Bone marrow (tissue), 2 donors: ENCODE measurements at places on chromosomes 1 and 21.

GRCh38 chr1:25715888-25716287 lies 84.1 kb upstream of the SELENON start:
- no peak for DNase-seq

DNA sequence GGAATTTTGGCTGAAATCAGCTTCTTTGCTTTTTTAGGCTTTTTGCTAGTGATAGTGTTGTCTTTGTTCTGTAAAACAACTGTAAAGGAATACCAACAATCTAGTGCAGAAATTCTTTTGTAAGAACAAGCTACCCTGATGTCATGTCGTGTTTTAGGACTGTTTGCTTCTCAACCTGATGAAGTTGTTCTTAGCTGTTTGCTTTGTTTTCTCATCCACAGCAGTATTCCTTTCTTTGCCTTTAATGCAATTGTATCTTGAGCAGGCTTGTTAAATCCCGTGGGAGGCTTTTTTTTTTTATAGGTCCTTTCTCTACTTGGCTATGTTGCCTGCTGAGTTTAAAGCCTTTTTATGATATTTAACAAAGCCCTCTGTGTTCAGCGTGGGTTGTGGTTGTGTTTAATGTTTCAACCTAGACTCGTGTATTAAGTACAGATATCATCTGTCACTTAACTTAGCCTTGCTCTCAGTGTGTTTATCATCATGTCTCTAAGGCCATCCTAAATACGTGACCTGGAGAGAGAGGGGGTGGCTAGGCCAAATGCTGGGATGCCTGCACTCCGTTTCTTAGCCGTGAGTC lies 31.6 kb downstream of the ADARB1 start:
- DNase-seq: no peak

DNA sequence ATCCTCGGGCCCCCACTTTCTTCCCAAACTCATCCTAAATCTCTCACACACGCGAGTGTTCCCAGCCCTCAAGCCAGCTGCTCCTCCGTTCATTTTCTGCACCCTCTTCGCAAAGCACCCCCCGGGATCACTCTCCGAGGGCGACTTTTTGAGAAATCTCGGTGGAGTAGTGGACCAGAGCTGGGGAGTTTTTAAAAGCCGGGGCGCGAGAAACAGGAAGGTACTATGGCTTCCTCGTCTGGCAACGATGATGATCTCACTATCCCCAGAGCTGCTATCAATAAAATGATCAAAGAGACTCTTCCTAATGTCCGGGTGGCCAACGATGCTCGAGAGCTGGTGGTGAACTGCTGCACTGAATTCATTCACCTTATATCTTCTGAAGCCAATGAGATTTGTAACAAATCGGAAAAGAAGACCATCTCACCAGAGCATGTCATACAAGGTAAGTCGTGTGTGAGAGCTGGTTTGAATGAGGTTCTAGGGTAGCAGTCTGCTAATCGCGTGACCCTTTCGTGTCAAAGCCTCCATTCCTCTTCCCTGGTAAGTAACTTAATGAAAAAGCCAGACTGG lies 800 bp downstream of the DR1 start:
- no peak for DNase-seq

GRCh38 chr1:222716393-222716792 lies 4.0 kb downstream of the BROX start:
- DNase-seq: no peak

GRCh38 chr1:215052256-215053015 lies 30.1 kb upstream of the KCNK2 start:
- DNase-seq: no peak

DNA sequence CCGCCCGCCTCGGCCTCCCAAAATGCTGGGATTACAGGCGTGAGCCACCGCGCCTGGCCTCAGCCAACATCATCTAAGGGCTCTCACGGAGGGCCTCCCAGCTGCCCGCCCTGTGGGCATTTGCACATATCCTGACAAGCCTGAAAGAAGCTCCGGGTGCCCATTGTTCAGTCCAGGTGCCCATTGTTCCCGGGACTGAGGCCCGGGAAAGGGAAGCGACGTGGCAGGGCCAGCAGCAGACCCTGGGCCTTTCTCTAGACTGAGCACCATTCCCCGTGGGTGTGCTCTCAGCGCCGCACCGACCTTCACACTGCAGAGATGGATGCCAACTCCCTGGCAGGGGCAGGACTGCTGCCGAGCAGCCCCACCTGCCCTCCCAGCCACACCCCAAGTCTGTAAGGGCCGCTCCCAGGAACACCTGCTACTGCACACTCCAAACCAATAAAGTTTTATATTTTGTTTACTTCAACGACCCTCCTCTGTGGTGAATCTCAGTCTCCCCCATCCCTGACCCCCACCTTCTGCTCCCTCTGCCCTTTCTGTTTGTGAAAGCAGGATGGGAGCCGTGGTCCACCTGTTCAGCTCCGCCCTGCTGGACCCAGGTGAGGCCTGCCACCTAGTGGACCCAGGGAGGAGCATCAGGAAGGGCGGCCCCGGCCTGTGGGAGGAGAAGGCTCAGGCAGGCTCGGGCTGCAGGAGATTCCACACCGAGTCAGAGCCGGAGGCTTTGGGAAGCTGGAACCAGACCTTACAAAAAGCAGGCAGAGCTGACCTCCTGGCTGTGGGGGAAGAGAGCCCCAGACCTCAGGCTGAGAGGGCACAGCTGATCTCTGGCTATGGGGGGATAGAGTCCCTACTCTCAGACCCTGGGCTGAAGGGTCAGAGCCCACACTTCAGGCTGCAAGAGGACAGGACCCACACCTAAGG lies 1.1 kb upstream of the TMEM82 start:
- peak; percentile 14 for DNase-seq

DNA sequence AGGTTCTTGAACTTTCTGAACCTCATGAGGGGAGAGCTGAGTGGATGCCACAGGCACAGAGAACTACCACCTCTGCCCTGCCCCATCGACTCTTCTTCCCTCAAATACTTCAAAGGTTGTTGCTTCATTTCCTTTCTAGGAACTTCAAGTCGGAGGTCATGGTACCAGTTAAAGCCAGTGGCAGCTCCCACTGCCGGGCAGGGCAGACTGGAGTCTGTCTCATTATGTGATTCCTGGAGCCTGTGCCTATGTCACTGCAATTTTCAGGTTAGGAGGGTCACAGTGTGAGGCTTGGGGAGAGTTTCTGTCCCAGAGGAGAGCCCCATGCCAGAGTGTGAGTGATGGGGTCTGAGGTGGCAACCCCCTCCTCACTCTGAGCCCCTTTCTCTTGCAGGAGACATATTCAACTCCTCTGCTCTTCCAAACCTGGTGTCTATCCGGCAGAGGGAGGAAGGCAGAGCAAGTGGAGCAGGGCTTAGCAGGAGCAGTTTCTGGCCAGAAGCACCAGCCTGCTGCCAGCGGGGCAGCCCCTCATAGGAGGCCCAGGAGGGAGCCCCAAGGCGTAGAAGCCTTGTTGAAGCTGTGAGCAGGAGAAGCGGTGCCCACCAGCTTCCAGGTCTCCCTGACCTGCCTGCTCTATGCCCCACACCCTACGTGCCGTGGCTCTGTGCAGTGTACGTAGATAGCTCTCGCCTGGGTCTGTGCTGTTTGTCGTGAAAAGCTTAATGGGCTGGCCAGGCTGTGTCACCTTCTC lies 29.3 kb downstream of the CAMK1G start:
- no peak for DNase-seq

DNA sequence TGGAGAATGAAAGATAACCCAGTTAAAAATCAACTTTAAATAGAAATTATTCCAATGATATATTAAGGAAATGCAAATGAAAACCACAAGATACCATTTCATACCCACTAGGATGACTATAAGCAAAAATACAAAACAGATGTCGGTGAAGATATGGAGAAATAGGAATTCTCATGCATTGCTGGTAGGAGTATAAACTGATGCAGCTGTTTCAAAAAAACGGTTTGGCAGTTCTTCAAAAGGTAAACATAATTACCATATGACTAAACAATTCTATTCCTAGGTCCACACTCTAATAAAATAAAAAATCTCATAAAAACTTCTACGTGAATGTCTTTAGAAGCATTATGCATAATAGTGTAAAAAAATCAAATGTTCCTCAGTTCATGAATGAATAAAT lies 763.3 kb upstream of the BRINP3 start:
- no peak for DNase-seq

DNA sequence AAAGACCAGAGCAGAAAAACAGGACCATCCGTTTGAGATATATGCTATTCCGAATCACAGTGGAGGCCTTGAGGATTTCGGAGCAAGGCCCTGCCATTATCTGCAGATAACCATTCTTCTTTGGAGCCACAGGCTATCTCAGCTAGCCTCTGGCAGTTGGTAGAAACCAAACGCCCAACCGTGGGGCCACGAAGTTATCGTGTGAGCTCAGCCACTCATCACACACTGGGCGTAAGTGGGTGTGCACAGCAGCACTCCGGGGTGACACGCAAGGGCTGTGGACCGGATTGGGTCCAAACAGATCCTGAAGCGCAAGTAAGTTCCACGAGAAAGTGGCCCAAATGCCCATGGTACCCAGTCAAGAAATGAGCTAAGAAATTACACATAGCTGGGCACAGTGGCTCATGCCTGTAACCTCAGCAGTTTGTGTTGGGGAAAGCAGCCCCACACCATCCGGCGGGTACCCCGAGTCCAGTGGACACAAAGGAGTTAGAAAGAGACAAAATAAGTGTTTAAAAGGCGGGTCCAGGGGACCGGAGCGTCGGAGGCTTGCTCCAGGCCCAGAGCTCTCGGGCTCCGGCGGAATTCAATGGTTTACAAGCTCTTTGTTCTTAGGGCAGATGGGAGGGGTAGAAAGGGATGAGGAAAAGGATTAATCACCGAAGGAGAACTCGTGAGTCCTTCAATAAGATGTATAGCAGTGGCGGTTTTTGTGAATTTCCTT lies 130.6 kb downstream of the LIPI start:
- DNase-seq: no peak

DNA sequence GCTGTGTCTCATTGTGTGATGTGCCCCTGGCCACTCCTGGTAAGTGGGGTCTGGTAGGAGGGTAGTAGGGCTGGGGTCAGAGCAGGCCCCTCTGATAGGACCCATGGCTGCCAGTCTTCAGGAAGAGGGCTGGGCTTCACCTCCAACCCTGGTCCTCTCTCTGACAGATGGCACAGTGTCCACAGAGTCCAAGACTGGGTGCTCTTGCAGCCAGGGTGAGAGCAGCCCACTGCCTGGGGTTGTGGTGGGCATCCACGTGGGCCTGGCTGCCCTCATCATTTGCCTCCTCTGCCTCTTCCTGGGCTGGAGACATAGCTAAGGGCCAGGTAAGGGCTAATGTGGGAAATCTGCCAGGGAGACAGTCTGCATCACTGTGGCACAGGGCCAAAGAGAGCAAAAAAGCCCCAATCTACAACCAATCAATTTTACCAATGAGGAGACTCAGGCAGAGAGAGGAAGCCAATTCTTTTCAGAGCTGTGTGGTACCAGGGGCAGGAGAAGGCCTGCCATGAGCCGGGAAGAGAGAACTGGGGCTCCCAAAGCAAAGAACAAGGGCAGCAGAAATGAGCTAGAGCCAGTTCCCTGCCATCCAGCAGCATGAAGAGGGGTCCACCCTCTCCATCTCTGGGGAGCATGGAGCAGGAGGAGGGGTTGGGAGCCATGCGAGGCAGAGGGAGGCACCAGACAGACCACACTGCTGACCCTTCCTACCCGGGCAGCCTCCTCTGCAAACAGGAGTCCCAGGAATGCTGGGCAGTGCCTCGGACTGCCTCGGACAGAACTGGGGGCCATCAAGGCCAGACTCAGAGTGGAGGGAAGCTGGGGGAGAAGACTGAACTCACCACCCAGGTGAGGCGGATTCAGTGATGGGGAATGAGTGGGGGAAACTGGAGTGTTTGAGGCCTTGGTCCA lies 26.8 kb downstream of the SLC27A3 start:
- no peak for DNase-seq

GRCh38 chr1:194503209-194503608 lies 1316.8 kb upstream of the B3GALT2 start:
- DNase-seq: no peak

DNA sequence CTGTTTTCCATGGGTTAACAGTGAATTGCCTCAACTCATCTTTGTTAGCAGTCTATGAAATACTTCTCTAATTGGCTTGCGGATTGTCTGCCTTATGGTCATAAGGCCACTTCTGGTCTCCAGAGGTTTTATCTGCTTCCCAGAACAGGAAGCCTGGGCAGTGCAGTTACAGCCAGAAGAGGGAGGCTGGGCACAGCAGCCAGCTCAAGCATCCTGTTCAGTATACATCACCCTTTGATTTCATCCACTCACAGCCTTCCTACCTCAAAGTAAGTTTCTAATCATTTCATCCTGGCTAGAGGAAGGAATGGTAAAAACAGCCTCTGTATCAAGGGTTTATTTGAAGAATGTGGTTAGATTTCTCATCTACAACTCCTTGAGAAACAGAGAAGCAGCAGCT lies 311.5 kb upstream of the DEPDC1 start:
- DNase-seq: no peak

DNA sequence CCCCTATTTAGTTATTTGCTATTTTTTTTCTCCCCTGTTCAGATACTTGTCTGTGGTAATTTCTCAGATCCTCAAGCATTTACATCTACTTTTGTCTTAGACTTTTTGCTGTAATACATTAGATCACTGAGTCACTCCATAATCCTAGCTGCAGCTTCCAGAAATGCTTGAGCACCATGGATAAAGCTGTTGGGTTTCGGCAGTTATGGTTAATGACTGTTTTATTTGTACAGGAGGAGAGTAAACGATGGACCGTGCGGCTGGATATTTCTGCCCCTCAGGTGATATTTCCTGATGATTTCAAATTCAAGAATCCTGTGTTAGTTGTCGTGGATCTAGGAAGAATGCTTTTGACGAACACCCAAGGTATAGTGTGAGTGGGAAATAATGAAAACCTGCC lies 42.9 kb downstream of the VPS13D start:
- no peak for DNase-seq

- DNase-seq: no peak
These were observed 74.3 kb downstream of the LAMC1 start for GRCh38 chr1:183097438-183098051.

DNA sequence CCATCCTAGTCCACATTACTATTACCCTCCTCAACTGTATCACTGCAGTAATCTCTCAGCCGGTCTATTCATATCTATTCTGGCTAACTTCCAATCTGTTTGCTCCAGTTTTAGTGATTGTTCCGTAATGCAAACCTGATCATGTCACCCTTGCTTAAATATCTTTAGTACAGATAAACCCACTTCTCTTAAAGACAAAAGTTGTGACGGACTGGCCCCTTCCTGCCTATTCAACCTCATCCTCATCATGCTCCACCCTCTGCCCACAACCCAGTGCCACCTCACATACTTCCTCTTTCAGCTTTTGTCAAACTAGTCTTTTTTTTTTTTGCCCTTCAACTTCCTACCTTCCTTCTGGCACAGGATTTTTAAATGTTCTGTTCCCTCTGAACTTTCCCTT lies 2.8 kb upstream of the C1orf162 start:
- DNase-seq: no peak

DNA sequence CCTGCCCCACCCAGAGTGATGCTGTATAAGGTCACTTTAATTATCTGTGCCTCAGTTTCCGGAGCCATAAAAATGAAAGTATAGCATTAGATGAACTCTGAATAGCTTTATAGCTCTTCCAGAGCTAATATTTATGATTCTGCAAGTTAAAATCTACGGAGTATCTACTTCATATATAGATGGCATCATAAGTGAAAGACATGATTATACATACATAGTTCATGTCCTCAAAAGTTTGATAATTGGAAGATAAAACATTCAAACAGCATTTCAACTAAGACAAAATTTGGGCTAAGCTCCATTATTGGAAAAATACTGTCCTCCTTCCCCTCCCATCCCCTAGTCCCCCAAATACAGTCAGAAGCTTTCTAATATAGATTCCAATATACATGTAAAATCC lies 4.2 kb downstream of the AKT3 start:
- DNase-seq: no peak

GRCh38 chr1:1162597-1163537 lies 10.8 kb upstream of the TTLL10 start:
- no peak for DNase-seq
